ENCODE measurements at places on chromosomes 4 and X. TPM values are rescaled to one million over a fixed set of nuclear protein-coding genes. Genes with fewer than 3 reads are reported as not detected.

The DSPP gene
- total RNA-seq: not detected

The RENBP gene
- total RNA-seq: 19.3 TPM

The CT45A1 gene
- not detected for total RNA-seq

The MGARP gene
- total RNA-seq: not detected

The PDCL2 gene
- not detected for total RNA-seq

All from endothelial cell (in vitro differentiated cells).